Airway epithelial cell (primary cell): ENCODE measurements at places on chromosomes 1 and 21. TPM values are rescaled to one million over a fixed set of nuclear protein-coding genes. Genes with fewer than 3 reads are reported as not detected.

CELA2B gene
- total RNA-seq: not detected in 2 replicates

CGN gene
- 5.8 and 10.7 TPM in 2 replicates for total RNA-seq

IL20 gene
- total RNA-seq: not detected in 2 replicates

HHIPL2 gene
- total RNA-seq: not detected in 2 replicates

AK5 gene
- 0.65 and 2.3 TPM in 2 replicates for total RNA-seq

RAP1GAP gene
- total RNA-seq: 0.46 and 1.8 TPM in 2 replicates

BLZF1 gene
- total RNA-seq: 23.7 and 24.7 TPM in 2 replicates

MXRA8 gene
- 1.6 and 4.9 TPM in 2 replicates for total RNA-seq
